ENCODE measurements at places on chromosomes 3 and 15.
A peak's percentile ranks its signal among the peaks of the same experiment; 100 is the strongest.

DNA sequence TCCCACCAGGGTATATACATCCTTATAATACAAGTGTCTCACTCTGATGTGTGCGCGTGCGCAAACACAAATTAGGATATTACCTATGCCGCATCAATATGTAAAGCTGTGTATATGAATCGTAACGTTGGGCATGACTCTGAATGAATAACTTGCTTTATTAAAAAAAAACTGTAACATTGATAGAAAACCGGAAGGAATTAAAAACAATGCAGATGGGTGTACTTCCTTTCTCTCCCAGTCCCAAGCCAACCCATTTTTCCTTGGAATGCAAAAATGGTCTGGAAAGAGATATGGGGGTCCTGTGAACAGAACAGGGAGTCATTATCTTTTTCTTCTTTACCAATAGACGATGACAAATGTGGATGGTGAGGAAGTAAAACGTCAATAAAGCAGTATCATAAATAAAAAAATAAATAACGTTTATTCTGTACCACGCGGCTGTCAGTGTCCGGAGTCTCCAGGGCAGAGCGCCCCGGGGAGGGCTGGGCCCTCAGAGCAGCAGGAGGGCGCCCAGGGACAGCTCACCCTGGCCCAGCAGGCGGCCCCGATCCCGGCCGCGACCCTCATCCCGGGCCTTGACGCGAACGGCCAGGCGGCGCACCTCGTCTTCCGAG is 1.6 kb downstream of the C2CD4B start:
- no peak for DNase-seq

- DNase-seq = no peak
These were observed 1389.8 kb upstream of the ALCAM start for GRCh38 chr3:103976931-103977339.

- DNase-seq = no peak
These were observed 94.3 kb upstream of the SGO1 start for GRCh38 chr3:20280257-20280656.

DNA sequence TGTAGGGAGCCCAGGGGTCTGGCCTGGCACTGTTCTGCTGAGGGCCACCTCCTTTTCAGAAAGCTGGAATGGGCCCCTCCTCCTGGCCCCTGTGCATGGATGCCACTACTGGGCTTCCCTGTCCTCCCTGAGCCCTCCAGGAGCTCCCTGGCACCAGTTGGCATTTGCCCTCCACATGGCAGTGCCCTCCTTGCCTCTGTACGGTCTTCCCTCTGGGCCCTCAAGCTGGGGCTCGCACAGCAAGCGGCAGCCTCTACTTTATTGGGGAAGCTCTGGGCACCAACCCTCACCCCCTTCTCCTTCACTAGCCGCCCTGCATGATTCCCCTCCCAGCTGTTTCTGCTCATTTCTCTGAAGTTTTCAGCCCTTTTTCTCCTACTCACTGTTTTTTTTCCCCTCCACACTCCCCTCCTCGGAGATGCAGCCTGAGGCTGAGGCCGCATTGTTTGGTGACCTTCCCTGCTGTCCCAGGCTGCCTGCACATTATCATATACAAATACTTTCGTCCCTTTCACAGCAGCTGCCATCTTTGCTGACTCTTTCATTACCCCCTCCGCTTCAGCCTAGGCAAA is 127.3 kb downstream of the EEFSEC start:
- DNase-seq = no peak

- DNase-seq = no peak
These were observed 12.6 kb upstream of the IGF2BP2 start for GRCh38 chr3:185837414-185837813.

GRCh38 chr15:51202783-51203182 is 108.1 kb upstream of the TNFAIP8L3 start:
- DNase-seq = no peak

- DNase-seq = no peak
These were observed 29.6 kb upstream of the CHMP2B start for GRCh38 chr3:87197531-87197930.

DNA sequence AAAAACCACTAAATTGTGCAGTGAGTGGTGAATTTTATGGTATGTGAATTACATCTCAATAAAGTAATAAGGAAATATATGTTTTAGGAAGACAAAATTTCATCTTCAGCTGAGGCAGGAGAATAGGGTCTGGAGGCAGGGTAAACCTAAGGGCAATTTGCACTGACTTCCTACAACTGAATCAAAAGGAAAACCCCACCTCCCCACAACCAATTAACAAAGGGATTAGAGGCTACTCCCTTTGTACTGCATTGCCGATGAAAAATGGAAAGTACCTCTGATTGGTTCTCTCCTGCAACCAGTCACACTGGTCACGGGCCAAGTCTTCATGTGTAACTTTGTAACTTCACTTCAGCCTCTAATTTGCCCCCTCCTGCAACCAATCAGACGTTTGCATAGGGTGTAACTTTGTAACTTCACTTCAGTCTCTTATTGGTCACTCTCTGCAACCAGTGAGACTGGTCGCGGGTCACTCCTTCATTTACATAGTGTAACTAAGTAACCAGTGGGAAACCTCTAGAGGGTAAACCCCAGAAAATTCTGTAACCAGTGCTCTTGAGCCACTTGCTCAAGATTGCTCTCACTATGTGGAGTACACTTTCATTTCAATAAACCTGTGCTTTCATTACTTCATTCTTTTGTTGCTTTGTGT is 244.5 kb downstream of the CNTN4 start:
- DNase-seq = no peak

DNA sequence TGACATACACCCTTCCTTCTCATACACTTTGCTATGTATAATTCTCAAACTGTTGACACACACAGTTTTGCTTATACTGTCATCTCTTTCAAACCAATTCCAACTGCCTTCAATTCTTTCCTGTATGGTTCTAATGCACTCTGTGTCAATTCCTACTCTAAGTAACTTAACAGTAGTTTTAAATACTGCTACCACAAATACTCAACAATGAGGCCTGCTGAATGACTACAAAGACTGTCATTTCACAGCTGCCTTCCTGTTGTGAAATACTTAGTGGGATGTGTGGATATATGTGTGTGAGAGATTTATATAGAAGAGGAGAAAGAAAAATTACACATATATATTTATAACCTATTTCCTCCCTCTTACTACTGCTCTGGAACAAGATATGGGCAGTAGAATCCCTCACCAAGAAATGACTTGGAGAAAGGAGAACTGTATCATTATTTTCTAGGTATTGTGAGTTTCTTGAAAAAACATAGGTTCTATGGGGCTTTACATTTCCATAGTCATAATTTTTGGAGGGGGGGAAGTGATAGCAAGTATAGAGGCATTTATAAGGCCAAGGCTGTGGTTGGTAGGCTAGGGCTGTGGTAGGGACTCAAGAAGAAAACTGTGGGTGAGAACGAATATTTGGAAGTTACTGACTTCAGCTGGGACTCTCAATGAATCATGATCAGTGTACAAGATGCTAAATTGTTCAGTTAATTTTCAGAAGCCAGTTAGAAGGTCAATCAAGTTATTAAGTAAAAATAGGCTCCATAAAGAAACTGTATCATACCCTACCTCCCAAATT is 88.7 kb downstream of the ANKRD28 start:
- no peak for DNase-seq

- DNase-seq = no peak
These were observed 132.8 kb upstream of the ICE2 start for GRCh38 chr15:60611592-60612346.

GRCh38 chr15:58999694-59000093 is 12.2 kb downstream of the RNF111 start:
- DNase-seq = no peak

- DNase-seq = no peak
These were observed 320.9 kb downstream of the PTPRG start for GRCh38 chr3:61882253-61882652.

GRCh38 chr3:153976891-153977554 is 144.2 kb upstream of the ARHGEF26 start:
- no peak for DNase-seq

- no peak for DNase-seq
These were observed 26.9 kb upstream of the LINGO1 start for GRCh38 chr15:77659350-77660321.

DNA sequence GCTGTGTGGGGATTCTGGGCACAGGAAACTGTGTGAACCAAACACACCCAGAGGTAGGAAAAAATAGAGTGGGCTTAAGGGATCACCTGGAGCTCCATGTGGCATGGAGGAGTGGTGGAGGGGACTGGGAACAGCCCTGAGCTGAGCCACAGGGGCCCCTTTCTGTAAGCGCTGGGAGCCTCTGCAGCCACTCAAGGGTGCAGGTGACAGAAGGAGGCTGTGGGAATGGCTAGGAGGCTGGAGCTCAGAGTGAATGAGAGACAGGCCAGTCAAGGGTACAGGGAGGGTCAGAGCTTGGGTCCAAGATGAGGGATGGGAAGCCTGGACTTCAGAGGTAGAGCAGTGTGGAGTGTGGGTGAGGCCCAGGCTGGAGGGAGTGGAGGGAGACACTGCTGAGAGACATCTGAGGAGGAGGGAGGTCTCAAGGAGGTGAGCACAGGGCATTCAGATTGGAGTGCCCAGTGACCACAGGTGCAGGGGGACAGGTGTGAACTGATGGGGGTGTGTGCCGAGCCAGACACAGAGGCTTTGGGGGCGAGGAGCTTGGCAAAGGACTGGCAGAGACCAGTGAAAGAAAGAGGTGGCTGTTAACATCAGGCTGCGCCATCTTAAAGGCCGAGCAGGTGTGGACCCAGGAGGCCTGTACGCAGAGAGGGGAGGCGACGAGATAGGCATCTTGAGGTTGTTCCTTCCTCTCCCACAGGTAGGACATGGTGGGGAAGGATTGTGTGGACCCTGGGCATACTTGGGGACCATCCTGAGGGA is 56.8 kb downstream of the FGD5 start:
- no peak for DNase-seq

GRCh38 chr3:117660941-117661817 is 951.6 kb downstream of the TUSC7 start:
- no peak for DNase-seq

DNA sequence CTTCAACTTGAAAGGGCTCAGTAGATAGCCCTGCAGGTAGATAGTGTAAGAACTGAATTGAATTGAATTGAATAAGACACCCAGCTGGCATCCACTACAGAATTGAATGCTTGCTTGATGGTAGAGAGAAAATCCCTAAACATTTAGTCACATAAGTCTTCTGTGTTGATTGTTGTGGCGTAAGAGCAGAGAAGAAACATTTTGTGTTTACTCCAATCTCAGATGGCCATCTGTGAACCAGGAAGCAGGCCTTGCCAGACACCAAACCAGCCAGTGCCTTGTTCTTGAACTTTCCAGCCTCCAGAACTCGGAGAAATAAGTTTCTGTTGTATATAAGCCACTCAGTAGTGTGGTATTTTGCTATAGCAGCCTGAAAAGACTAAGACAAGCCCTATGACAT is 43.6 kb downstream of the SST start:
- DNase-seq = no peak

DNA sequence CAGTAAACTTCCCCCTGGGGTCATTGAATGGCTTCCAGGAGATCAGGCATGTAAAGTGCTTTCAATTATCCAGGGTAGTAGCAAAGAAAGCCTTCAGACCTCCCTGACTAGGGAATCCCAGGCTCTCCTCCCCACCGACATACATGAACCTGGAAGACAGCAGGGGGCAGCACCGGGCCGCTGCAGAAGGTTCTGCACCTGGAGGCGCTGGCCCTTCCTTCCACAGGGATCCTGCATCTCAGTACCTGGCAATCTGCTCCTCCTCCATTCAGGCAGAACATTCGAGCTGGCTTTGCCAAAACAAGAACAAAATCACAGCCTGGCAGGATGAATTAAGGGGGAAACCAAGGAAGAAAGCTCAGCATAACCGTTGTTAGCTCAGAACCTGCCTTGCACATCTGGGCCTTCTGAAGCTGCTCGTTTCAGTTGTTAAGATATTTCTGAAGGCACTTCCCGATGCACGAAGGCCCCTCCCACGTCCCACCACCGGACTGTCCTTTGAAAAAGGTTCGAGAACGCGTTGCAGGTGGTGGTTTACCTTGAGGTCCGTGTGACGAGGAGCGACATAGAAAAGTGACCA is 237.7 kb downstream of the SLCO3A1 start:
- DNase-seq = no peak

DNA sequence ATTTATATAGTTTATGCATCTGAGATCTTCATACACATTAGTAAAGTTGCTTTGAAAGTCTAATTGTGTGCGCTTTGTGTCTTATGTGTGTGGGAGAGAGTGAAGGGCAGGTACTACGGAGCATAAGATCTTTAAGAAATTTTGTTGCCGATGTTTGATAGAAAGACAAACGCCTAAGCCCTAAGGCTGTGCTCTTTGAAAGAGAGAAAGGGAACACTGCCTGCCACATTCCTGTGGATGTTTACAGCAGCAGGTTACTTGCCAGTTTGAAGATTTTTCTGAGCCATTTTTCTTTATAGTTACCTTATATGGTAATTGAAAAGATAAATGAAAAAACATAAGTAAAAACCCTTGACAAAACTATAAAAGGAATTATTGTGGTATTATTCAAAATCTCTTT is 17.0 kb downstream of the DTWD1 start:
- no peak for DNase-seq

GRCh38 chr3:50262778-50263177 is 6.2 kb upstream of the SEMA3B start:
- no peak for DNase-seq

DNA sequence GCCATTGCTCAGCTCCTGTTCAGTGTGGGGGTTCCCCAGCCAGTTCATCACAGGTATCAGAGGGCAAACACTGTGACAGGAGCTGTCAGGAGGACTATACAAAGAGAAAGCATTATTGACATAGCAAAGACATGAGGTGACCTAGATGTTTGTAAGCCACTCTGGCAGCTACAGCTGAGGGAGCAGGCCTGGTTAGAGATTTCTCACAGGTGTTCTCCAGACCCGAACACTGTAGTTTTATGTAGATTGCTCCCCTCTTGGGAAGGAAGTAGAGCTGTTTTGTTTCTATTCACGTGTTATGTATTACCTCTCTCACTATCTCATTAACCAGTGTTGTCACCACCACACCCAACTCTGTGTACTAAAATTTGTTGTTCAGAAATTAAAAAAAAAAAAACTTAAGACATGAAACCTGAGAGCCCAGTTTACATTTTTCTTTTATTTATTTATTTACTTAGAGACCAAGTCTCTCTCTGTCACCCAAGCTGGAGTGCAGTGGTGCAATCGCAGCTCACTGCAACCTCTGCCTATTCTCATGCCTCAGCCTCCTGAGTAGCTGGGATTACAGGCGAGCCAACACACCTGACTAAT is 123.7 kb downstream of the RBPMS2 start:
- peak; percentile 70 for DNase-seq

DNA sequence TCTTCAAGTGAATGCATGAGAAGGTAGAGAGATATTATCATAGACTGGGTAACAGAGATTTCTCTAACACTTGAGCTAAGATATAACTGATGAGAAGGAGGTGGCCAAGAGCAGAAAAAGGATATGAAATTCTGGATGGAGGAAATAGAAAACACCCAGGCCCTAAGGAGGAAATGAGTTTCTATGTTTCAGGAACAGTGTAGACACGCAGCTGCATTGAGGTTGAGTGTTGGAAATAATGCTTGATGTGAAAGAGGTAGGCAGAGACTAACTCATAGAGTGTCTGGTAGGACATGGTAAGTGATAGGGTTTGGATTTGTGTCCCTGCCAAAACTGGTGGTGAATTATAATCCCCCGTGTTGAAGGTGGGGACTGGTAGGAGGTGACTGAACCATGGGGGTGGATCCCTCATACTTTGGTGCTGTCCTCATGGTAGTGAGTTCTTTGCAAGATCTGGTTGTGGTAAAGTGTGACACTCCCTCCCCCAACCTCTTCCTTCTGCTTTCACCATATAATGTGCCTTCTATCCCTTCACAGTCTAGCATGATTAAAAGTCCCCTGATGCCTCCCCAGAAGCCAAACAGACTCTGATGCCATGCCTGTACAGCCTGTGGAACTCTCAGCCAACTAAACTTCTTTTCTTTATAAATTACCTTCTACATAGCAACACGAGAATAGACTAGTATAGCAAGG is 787.3 kb downstream of the EDEM1 start:
- peak; percentile 0 for DNase-seq

GRCh38 chr15:101537483-101538080 is 48.1 kb upstream of the PCSK6 start:
- no peak for DNase-seq

Measured in CD4-positive, alpha-beta T cell treated with Interleukin-17A for 1 hour (primary cell).